ENCODE measurements at places on chromosomes 12 and 14. TPM values are rescaled to one million over a fixed set of nuclear protein-coding genes. Genes with fewer than 3 reads are reported as not detected.

KRT2 gene
- total RNA-seq: not detected

SPIC gene
- total RNA-seq: not detected

TMCC3 gene
- 4.8 TPM for total RNA-seq

DNA sequence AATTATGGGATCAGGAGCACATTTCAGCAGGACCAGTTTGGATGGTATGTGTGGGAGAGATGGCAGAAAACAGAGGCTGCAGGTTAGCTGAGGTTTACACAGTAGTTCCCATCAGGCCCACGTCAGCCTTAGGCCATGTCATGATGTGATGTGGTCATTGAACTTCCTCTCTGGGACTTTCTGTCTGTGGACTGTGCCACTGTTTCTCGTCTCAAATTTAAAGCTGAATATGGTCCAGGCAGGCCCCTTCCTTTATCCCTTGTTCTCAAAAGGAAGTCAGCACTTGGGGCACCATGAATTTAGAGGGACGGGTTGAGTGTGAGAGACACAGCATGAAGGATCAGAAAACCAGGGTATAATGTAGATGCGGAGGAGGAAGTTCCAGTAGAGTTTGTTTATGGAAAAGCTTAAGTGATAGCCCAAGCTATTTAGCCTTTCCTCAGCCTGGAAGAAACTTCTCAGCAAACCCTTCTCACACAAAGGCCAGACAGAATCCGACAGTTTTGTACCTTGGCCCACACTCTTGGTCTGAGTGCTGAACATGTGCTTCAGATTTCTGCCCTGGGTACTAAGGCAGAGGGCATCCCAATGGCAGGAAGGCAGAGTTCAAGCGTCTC is 3.6 kb upstream of the IGFBP6 start:
- peaks cover 10% of the 10 kb centered on the region for H3K4me1 ChIP-seq
- no peaks in the 10 kb centered on the region for H3K36me3 ChIP-seq
- no peak for DNase-seq
- peak overlapping the region; percentile 54 for H3K27ac ChIP-seq

DNA sequence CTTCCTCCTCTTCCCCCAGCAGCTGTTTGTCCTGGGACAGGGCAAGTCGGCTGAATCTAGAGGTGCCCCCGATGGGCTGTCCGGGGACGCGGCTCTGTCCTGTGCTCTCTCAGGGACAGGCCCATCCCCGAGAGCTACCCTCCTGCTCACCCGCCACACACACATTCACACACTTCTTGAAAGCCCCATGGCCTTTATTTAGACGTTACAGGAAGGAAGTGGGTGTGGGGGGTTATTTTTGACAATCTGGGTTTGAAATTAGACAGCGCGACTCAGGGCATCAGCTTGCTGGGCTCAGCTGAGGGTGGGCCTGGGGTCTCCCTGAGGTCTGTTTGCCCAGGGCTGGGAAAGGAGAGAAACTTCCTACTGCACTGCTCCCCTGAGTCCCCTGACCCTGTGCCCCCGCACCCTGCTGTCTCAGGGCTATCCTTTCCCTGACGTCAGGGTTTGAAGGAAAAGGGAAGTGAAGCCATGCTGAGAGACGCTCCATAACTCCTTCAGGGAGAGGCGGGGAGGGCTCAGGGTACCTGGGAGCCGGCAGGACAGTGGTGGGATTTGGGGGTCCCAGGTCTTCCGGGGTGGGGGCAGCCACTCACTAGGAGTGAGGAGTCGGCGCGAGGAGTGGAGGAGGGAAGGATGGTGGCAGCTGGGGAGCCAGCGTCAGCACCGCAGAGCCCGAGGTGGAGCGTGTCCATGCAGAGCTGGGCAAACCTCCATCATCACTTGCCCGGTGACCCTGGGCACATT is 8.1 kb downstream of the PTPN6 start:
- no peaks in the 10 kb centered on the region for H3K36me3 ChIP-seq
- peaks cover 8% of the 10 kb centered on the region for H3K4me1 ChIP-seq

DNA sequence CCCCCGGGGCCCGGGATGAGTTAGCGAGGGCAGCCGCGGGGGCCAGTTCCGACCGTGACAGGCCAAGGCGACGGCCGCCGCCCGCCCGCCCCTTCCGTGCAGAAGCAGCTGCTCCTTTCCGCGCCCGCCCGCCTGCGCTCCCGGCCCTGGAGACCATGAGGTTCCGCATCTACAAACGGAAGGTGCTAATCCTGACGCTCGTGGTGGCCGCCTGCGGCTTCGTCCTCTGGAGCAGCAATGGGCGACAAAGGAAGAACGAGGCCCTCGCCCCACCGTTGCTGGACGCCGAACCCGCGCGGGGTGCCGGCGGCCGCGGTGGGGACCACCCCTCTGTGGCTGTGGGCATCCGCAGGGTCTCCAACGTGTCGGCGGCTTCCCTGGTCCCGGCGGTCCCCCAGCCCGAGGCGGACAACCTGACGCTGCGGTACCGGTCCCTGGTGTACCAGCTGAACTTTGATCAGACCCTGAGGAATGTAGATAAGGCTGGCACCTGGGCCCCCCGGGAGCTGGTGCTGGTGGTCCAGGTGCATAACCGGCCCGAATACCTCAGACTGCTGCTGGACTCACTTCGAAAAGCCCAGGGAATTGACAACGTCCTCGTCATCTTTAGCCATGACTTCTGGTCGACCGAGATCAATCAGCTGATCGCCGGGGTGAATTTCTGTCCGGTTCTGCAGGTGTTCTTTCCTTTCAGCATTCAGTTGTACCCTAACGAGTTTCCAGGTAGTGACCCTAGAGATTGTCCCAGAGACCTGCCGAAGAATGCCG is 699 bp downstream of the MGAT2 start:
- no peaks in the 10 kb centered on the region for H3K36me3 ChIP-seq
- peaks cover 11% of the 10 kb centered on the region for H3K4me1 ChIP-seq
- peak; percentile 85 for DNase-seq
- peak overlapping the region; percentile 90 for H3K27ac ChIP-seq

DNA sequence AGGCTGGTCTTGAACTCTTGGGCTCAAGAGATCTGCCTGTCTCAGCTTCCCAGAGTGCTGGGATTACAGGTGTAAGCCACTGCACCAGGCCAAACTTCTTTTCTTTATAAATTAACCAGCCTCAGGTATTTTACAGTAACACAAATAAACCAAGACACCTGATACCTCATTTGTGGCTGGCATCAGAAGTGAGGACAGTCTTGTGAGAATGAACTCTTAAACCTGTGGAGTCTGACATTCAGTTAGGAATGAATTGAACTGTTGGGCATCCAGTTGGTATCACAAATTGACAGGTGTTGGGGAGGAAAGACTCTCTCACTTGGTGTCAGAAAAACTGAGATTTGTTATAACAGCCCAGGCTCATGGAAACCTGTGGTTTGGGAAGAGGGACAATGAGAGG is 120.5 kb downstream of the DENND5B start:
- H3K4me3 ChIP-seq: no peak overlapping the region
- no peaks in the 10 kb centered on the region for H3K4me1 ChIP-seq
- no peaks in the 10 kb centered on the region for H3K36me3 ChIP-seq
- H3K27ac ChIP-seq: no peak overlapping the region
- no peaks in the 10 kb centered on the region for H3K27me3 ChIP-seq
- DNase-seq: no peak

DNA sequence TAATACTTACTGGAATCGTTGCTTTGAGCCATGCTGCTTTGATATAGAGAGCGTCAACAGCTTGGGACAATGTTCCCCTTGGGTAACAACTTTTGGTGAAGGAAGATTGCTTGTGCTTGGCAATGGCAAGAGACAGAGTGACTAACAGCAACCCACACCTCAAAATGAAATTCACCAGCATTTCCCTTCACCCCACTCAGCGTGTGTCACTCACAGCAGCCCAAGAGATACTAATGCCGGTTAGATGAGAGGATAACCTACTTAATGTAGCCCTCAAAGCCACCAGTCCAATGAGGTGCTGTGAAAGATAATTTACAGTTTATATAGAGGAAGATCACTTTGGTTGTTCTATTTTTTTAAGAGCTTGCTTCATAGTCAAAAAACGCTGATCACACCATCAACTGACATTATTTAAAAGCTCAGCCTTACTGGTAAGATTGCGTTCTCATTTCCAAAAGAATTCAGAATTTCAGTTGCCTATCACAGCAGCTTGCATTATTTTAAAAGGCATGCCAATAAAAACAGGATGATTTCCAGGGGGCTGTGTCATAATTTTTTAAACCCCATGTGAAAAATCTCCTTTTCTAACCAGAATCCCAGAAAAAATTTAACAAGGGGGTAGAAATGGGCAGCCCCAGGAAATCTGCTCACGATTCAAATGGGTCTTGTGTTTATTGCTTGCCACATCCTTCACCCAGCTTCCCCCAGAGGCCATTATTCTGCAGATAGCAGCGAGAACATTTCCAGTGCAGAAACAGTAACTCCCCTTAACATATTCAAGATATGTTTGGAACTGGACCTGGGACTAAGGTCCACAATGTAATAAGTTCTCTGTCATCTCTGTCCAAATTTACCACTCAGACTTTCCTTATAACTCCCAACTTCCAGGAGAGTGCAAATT is at the start of gene IL26:
IL26 (minus strand) TSS at position 235 of the 901 bp plus-strand sequence; CDS start at position 181, 54 bp downstream.
- H3K4me3 ChIP-seq: no peak within 1 kb of the TSS
- no peaks in the 10 kb centered on the region for H3K4me1 ChIP-seq
- no peak within 1 kb of the TSS for H3K27ac ChIP-seq
- no peaks in the 10 kb centered on the region for H3K36me3 ChIP-seq
- no peaks in the 10 kb centered on the region for H3K27me3 ChIP-seq

GRCh38 chr12:30180602-30181001 is 396.9 kb upstream of the TMTC1 start:
- no peaks in the 10 kb centered on the region for H3K36me3 ChIP-seq
- H3K27ac ChIP-seq: no peak overlapping the region
- no peaks in the 10 kb centered on the region for H3K27me3 ChIP-seq
- H3K4me3 ChIP-seq: no peak overlapping the region
- no peak for DNase-seq

DNA sequence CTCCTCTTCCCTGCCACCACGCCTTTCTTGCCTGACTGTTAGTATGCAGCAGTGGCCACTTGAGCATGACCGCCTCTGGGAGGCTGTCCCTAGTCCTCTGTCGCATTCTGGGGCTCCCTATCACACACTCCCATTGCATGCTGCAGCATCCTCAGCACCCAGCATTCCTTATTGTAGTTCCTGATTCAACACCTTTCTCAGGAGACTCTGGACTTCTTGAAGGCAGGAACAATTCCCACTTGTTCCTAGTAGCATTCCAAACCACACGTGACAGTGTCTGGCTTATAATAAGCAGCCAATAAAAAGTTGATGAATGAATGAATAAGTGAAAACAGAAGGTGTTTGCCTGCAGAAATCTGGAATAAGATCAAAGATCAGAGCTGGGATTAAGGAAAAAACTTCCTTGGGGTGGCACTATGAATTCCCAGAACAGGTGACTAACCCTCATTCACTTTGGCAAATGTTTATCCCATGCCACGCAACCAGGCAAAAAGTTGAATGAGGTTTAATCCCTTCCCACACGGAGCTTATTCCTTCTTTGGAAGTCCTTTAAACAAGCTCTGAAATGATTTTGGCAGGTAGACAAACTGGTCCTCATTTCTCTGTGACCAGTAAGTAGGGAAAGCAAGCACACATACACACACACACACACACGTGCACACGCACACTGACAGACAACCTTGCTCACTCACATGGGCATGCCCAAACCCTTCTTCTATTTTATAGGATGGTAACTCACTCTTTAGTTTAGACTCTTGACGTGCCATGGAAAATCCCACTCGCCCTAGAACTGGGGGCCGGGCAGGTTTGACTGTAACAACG is 26.5 kb downstream of the NTF3 start:
- H3K4me3 ChIP-seq: no peak overlapping the region
- DNase-seq: no peak
- peaks cover 9% of the 10 kb centered on the region for H3K4me1 ChIP-seq
- no peak overlapping the region for H3K27ac ChIP-seq
- H3K27me3 ChIP-seq: no peaks in the 10 kb centered on the region
- H3K36me3 ChIP-seq: no peaks in the 10 kb centered on the region

DNA sequence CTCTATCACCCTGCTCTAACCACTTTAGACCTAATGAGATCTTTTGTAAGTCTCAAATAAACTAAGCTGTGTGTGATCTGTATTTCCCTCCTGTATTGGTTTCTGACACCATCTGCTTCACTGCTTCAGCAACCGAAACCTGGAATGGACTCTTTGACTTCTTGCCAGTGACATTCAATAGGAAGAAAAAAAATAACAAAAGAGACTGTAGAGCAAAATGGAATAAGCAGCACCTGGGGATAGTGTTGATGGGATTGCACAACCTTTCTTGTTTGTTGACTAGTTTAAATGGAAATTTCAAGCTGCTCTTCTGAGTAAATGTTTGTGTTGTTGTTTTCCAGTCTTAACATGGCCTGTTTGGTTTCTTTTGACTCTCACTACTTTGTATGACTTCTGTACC is 888.6 kb upstream of the SEL1L start:
- H3K4me3 ChIP-seq: no peak overlapping the region
- no peaks in the 10 kb centered on the region for H3K36me3 ChIP-seq
- no peak for DNase-seq
- H3K27me3 ChIP-seq: no peaks in the 10 kb centered on the region

GRCh38 chr12:29713729-29714128 is 70.0 kb downstream of the TMTC1 start:
- no peaks in the 10 kb centered on the region for H3K27me3 ChIP-seq
- DNase-seq: no peak
- peaks cover 4% of the 10 kb centered on the region for H3K4me1 ChIP-seq
- no peaks in the 10 kb centered on the region for H3K36me3 ChIP-seq

DNA sequence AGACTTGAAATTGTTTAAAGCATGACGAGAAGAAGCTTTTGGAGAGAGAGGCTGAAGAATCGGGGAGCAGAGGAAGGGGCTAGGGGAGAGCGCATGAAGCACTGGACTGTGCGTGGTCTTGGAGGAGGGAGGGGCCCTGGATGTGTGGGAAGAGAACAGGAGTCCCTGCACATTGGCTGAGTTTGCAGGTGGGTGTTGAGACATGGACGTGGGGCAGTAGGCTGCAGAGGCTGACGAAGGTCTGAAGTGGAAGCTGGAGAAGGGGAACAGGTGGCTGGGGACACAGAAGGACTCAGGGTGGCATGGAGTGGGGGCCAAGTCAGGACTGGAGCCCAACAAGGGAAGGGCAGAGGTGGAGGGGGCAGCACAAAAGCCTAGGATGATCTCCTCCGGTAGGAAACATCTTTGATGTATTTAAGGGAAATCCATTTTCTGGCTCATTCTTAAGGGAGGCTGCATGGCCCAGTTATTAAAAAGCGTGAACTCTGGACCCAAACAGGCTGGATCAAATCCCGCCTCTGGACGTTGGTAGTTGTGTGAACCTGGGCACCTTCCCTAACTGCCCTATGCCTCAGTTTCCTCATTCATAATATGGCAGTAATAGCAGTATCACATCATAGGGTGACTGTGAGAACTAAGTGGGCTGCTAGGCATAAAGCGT is 29.0 kb downstream of the ADGRD1 start:
- no peak overlapping the region for H3K4me3 ChIP-seq
- peaks cover 3% of the 10 kb centered on the region for H3K4me1 ChIP-seq
- H3K27ac ChIP-seq: no peak overlapping the region

All from ovary (tissue), 10 donors.